ENCODE measurements at places on chromosomes 2 and 18.

DNA sequence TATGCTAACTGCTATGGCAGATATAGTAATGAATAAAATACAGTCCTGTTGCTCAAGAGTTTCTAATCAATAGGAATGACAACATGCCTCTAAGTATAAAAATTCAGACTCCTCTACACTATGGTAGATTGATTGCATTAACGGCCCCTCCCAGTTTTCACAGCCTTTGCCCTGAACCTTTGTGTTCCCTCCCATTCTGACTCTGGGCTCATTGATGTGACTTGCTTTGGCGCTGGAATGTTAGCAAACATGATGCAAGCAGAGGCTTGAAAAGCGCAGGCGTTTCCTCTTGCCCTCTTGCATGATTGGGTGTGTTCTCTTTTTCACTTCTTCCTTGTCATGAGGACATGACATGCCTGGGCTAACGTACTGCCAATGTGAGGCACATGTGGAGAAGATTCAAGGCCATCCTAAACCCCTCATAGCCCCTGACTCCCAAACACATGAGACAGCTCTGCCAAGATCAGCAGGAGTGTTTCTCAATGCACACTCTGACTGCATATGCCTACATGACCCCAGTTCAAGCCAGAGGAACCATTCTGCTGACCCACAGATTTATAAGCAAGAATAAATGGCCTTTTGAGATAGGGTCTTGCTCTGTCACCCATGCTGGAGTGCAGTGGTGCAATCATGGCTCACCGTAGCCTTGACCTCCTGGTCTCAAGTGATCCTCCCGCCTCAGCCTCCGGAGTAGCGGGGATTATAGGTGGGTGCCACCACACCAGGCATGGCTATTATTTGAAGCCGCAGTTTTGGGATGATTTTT lies 49.7 kb upstream of the CD28 start:
- no peak for DNase-seq

- DNase-seq: no peak
Measured at GRCh38 chr2:42421601-42422239, 60.7 kb upstream of the COX7A2L start.

DNA sequence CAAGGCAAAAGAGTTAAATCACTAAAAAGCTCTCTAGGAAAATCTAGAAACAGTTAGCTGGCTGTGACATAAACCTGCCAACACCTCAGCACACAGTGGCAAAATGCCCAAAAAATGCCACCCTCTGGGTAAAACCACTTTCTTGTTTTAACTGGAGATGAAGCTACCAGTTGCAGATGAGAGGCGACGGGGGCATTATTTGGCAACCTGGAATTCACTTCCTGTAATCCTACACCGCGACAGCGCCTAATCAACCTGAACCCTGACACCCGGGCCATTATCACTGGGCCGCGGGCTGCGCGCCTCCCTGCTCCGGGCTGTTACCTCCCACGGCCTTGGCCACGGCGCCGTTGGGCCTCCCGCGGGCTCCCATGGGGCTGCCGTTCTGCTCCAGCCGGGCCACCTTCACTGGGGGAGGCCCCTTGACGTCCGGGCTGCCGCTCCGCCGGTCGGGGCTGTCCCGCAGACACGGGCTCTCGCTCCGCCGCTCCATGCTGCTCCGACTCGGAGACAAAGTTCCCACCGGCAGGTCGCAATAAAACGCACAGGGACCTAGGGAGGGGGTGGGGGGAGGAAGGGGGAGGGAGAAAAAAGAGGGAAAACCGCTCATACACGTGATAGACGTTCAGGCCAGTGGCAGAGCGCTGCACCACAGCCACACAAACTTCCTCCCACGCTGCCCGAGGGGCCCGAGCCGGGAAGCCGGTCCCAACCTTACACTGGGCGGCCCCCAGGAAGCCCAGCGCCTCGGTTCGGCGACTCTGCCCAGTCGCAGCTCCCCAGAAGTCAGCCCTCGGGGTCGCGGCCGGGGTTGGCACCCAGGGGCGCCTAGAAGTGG lies 2.0 kb downstream of the SATB2 start:
- DNase-seq: no peak

DNA sequence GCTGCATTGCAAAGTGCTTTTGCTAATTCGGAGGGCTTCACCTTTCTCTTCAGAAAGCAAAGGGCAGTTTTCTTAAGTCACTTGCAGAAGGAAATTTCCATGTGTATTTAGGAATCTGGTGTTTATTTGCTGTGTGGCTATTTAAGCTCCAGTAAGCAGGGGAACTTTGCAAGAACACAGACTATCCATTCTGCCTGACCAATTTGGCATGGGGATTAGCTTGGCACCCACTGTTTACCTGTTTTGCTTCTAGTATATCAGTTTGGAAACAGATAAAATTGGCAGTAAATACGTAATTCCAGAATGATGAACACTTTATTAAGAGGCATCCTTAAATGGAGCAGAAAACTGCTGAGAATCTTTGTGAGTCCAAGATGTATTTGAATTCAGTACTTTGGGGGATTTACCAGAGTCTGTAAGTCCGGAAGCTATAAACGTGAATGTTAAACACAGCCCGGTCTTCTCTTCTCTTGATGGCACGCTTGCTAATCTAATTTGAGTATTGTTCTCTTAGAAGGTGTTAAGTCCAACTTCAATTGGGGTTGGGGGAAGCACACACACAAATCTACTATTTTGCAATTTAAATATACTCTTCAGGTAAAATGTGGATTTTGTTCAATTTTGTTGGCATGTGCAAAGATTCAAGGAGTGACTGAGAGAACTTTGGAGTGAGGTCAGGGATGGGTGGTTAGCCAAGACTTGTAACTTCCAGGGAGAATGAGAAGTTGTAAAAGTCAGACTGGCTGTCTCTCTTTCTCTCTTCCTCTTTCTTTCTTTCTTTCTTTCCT lies 650 bp downstream of the ACKR3 start:
- DNase-seq: no peak

GRCh38 chr2:32714521-32714920 lies 86.7 kb downstream of the TTC27 start:
- DNase-seq: no peak

- DNase-seq: no peak
Measured at GRCh38 chr18:63259567-63260379, 59.8 kb downstream of the BCL2 start.

GRCh38 chr18:59219672-59220163 lies at the start of gene GRP:
GRP (plus strand) TSS chr18:59220158; CDS start chr18:59220266, 108 bp downstream.
- no peak for DNase-seq

DNA sequence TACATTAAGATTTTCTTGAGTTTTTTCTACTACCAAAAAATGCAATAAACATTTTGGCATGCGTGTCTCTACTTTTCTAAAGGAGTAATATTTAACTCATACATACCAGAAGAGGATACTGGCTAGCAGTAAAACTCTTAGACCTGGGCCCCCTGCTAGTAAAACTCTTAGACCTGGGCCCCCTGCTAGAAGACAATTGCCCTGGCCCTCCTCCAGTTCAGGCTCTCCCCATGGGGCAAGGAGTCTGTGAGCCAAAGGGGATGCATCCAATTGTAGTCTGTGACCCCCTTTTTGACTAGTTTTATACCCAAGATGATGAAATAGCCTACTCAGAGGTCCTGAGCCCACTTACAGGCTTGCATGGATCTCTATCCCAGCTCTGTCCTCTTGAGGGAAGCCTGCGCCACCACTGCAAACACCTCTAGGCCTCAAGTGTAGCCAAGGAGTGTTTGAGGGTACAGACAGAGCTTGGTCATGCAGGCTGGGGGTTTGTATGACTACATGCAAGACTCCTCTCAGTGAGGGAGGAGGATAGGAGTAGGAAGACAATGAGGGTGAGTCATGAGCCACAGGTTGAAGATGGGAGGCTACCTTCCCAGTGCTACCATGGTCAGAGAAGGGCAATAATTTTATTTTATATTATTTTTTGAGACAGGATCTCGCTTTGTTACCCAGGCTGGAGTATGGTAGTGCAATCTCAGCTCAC lies 45.2 kb upstream of the PGAP1 start:
- no peak for DNase-seq

- DNase-seq: no peak
Measured at GRCh38 chr18:76495435-76496193, 572 bp upstream of the ZNF516 start.

DNA sequence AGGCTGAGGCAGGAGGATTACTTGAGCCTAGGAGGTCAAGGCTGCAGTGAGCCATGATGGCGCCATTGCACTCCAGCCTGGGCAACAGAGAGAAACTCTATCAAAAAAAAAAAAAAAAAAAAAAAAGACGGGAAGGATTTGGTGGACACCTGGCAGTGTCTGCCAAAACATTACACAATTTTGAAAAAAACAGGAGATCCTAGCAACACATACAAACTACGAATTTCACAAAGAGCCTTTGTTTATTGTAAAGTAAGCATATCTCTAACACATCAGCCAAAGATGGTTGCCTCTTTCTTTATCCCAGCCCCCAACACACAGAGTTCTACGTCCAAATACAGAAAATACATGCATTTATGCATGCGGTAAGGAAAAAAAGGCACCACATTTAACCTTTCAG lies 7.6 kb downstream of the GPR45 start:
- no peak for DNase-seq

GRCh38 chr2:239468491-239469105 lies 67.8 kb upstream of the HDAC4 start:
- no peak for DNase-seq

DNA sequence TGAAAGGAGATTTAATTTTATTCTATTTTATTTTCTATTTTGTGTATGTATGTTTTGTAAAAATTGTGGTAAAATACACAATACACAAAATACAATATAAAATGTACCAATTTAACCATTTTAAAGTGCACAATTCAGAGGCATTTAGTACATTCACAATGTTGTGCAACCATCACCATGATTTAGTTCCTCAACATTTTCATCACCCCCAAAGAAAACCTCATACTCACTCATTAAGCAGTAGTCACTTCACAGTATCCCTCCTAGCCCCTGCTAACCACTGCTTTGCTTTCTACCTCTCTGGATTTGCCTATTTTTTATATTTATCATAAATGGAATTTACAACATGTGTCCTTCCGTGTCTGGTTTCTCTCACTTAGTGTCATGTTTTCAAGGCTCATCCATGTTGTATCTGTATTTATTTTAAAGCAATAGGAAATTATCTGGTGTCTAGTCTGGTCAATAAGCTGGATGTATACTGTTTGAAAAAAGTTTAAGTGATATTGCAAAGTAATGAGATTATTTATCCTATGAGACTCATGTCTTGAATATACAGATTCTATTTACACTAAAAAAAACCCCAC lies 77.9 kb upstream of the GLS start:
- DNase-seq: no peak
